ENCODE measurements at places on chromosomes 12 and 14.

GRCh38 chr12:5407034-5407856, 24.7 kb upstream of the NTF3 start:
- DNase-seq, result no peak

- DNase-seq, result peak; percentile 10
Measured at GRCh38 chr12:26097046-26097878, 27.6 kb downstream of the BHLHE41 start.

- no peak for DNase-seq
Measured at GRCh38 chr14:56333359-56334292, 215.4 kb downstream of the PELI2 start.

DNA sequence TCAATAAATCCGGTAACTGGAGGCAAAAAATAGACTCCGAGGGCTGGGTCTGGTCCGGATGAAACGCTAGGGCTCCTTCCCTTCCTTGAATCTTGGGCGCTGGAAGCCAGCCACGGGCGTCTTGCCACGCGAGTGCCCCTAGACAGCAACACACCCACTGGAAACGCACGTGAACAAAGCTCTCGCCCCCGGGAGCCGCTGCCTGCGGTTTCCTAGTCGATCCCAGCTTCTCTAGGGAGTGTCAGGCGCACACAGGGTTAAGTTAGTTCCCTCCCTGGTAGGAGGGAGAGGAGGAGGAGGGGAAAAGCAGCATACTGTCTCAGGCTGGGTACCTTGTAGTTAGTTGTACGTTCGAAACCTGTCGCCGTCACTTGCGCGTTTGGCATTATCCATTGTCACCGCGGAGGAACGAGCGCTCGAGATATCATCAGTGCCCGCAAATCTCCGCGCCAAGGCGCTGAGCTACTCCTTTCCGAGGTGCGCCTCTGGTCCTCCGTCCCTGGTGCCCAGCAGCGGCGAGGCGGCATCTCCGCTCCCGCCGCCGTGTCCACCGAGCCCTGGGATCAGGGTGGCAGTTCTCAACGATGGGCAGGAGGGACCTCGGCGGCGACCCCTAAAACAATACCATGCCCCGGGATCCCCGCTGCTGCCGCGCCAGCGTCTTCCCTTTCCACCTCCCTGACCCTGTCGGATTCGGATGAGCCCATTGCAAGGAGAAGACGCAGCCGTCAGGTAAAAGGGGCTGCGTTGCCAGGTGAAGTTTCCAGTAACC, at the start of gene FLRT2:
Gene FLRT2 (plus strand): TSS at position 342 of the 772 bp plus-strand sequence. CDS start 91,371 bp downstream, outside the sequence.
- DNase-seq, result no peak

GRCh38 chr14:98925354-98926040, 346.5 kb downstream of the BCL11B start:
- DNase-seq, result no peak

GRCh38 chr14:60420050-60420449, 65.8 kb downstream of the C14orf39 start:
- DNase-seq, result no peak

DNA sequence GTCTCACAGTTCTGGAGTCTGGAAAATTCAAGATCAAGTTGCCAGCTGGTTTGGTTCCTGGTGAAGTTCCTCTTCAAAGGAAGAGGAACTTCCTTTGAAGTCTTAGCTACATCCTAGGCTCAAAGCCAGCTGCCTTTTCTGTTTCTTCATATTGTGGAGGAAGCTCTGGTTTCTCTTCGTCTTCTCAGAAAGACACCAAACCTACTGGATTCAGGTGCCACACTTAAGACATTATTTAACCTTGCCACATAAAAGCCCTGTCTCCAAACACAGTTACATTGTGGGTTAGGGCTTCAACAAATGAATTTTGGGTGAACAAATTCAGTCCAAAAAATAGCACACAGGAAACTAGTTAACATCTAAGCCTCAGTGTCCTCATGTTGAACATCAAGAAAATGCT, 1019.8 kb downstream of the GALC start:
- no peak for DNase-seq

- no peak for DNase-seq
Measured at GRCh38 chr12:1879633-1880032, 38.8 kb downstream of the CACNA2D4 start.

- peak; percentile 37 for DNase-seq
Measured at GRCh38 chr12:6532927-6533652, 1.2 kb upstream of the GAPDH start.

GRCh38 chr12:75684678-75685616, 173.5 kb upstream of the KRR1 start:
- DNase-seq, result no peak

GRCh38 chr12:9742661-9743060, 9.8 kb upstream of the CLECL1 start:
- DNase-seq, result no peak

GRCh38 chr12:124684971-124685688, 117.7 kb upstream of the NCOR2 start:
- DNase-seq, result no peak

DNA sequence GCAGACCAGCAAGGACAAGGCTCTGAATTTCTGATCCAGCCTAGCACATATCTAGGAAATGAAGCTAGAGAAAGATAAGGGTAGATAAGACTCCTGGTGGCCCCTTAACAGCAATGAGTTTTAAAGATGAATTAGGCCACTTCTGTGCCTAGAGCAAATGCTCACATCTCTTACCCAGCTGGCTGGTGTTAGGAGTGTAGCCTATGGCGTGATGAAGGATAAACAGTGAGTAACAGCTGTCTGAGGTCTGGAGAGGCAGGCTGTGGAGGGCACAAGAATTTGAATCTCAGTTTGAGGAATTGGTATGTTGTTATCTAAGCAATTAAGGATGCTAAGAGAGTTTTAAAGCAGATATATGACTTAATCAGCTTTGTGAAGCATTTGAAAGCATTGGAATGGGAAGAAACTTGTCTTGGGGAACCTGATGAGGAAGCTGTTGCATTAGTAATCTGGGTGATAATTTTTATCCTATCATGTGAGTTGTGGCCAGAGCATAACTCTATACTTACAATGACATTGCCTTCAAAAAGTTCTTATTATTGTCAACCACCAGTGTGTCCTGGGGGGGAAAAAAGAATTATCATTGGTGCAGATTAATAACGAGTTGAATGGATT, 161.8 kb downstream of the SRGAP1 start:
- DNase-seq, result no peak

- no peak for DNase-seq
Measured at GRCh38 chr14:55123101-55123500, 6.0 kb upstream of the LGALS3 start.

DNA sequence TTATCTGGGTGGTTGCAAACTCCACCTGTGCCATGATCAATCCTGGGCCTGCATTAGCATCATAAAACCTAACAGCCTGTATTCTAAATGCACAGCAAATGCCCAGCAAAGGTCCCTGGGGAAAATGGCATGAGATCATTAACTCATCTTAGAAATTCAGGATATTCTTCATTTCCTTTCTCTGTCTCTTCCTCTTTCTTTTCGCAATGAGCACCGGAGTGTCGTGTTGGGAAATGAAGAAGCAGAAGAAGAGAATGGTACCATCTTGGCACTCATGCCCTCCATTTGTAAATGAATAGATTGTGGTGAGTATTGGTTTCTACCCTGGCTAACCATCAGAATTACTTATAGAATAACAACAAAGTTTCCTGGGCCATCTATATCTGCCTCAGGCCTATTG, 193.6 kb downstream of the GALC start:
- DNase-seq, result no peak

- no peak for DNase-seq
Measured at GRCh38 chr14:73457041-73457923, 1.1 kb downstream of the NUMB start.

All from stimulated activated CD8-positive, alpha-beta memory T cell treated with anti-CD3 and anti-CD28 coated beads, Interleukin-15, amount 100 ng/mL, for 48 hours (primary cell).